ENCODE measurements at places on chromosomes 2 and 18.
A peak's percentile ranks its signal among the peaks of the same experiment; 100 is the strongest.

- no peak for DNase-seq
These were observed at the start of gene MGAT5 for GRCh38 chr2:134253804-134254203. Gene MGAT5, plus strand, starts transcription at chr2:134254072. Its CDS starts 332 bp downstream, at chr2:134254404.

DNA sequence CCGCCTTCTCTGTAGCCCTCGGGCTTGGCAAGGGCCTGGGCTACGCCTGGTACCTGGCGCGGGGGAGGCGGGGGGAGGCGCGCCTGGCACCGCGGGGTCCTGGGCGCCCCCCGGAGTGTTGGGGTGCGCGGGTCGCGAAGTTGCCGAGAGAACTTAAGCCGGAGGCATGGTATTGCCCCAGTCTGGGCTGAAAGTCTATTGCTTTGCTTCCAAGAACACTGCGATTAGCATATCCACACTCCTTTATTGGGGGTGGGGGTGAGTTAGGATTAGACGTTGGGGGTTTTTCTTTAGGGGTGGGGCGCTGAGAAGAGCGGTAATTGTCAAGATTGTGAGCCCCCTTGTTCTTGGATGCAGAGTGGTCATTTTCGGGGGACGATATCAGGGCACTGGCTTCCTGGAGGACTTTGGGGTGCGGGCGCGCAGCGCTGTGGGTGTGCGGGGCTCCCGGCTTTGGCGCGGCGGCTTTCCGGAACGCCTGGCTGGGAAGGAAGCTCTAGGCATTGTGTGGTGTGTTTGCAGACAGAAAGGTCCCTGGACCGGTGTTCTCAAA is 798 bp downstream of the TANC1 start:
- DNase-seq, result no peak

GRCh38 chr18:39862341-39862740 is 2092.7 kb upstream of the PIK3C3 start:
- no peak for DNase-seq

GRCh38 chr2:239608723-239609122 is 207.9 kb upstream of the HDAC4 start:
- DNase-seq, result no peak

DNA sequence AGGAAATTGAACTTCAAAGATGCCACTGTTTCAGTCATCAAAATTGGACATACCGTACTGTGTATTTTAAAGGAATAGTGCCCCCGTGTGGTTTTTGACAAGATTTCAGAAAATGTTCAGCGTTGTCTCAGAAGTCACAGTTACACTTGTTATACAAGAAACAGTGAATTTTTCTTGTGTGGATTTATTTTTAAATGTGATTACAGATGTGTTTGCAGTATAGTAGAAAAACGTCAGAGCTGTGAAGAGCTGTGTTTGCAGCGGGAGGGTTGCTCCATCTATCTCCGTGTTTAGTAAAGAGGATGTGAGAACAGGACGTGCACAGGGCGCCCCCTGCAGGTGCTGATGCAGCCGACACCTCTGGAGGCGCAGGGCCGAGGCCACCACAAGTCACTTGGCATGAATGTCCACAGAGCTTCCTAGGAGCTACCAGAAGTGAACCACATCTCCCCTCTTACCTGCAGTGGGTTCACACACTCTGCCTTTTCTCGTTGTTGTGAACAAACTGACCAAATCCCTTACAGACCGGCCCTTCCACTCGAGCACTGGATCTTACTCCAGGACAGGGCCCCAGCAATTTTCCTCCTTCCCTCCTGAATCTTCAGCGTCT is 73.1 kb downstream of the CACNB4 start:
- peak; percentile 63 for DNase-seq

DNA sequence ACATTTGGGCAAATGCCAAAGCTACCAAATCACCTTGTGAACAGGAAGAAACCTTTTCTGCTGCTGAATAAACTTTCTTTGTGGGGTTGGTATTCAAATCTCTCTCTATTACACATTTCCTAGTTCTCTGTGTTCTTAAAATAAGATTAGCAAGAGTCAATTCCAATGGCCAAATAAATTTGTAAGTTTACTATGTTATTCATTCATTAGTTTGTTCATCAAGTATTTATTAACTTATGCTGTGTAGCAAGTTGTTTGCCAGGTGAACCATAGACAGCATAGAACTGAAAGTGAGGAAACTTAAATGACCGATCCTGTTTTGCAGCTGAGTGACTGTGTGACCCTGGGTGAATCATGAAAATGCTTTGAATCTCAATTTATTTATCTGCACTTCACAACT is 37.7 kb upstream of the FSHR start:
- DNase-seq, result no peak

DNA sequence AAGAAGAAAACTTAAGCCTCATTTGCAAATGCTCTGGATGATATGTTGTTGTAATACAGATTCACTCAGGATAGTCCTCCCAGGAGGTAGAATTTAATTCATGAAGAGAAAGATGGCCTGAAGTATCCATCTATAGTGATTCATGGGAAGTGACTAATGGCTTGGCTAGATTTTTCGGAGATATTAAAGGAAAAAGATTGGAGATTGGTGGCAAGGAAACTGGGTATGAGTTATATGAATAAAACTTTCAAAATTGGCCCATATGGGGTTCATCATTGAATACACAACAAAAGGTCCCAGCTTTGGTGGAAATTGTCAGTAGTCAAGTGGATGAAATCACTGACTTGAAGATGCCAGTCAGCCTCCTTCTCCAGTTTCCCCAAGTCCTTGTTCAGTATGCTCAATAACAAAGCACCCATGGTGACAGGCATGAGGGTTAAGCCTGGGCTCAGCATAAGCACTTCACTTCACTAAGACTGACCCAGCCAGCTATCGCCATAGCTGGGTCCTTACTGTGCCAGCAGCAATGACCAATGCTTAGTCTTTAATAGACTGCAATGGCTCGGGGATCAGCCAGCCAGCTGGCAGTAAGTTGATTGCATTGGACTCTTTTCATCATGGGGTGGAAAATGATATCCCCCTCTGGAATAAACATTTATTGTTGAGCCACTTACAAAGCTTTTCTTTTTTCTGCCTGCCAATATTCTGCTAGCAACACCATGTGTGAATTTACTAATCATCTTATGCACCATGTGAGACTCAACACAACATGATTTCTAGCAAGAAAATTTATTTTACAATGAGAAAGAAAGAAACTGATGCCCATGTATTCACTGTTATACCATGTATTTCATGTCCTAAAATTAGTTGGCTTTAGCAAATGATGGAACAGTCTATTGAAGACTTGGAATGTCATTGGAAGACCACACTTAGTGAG is 176.6 kb upstream of the TACR1 start:
- no peak for DNase-seq

- DNase-seq, result no peak
These were observed 60.6 kb downstream of the DIPK1C start for GRCh38 chr18:74396171-74397169.

DNA sequence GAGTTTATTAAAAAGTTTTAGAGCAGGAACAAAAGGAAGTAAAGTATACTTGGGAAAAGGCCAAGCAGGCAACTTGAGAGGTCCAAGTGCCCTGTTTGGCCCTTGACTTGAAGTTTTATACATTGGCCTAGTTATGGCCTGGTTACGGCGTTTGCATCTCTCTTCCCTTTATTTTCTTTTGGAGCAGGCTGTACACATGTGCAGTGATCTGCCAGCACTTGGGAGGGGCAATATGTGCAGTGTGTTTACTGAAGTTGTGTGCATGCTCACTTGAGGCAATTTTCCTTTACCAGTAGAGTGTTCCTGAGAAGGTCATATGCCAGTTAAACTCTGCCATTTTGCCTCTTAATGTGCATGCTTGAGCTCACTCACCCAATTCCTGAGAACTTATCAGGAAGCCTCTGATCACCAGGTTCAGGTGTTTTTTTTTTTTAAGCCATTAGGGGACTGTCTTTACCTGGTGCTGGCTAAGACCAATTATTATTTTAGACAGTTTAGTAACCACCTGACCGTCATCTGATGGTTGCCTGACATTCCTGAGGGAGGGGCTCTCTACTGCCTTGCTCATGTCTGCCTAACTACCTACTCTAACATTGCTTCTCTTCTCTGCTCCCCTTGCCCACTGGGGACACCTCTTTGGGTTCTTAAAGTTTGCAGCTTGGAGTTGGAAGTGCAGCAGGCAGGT is 48.0 kb downstream of the SCN2A start:
- DNase-seq, result no peak

DNA sequence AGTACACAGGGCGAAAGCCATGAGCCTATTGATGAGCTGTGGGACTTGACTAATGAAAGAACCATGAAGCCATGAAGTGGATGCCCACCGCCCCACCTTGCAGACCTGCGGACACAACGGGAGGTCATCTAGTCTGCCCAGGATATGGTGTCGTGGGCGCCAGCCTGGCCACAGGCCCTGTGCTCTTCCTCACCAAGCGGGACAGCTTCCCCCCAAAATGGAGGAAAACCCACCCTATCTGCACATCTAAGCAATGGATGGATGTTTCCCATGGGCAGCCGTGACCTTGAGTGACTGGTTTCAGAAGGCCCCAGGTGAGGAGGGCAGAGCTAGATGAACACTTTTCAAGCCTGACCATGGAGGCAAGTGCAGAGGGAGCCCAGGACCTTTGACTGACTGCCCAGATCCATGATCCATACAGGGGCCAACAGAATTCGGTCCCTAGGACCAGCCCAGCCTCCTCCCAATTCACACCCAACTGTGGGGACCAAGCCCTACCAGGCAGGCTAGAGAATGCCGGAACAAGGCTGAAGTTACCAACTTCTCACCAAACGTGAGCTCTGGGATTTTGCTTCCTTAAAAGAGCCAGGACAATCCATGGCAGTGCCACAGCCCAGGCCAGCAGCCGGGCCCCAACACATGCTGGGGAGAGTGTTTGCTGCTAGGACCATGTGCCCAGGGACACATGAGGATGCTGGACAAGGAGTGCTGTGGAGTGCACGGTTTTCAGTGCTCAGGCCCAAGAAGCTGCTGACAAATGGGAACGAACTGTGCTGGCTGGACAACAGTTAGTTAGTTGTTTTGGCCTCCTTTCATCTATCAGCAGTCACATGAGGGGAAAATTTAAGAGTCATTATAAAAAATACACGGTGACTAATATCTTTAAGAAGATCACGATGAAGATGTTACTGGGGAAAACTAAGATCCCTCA is 249.4 kb downstream of the HDAC4 start:
- DNase-seq, result no peak

DNA sequence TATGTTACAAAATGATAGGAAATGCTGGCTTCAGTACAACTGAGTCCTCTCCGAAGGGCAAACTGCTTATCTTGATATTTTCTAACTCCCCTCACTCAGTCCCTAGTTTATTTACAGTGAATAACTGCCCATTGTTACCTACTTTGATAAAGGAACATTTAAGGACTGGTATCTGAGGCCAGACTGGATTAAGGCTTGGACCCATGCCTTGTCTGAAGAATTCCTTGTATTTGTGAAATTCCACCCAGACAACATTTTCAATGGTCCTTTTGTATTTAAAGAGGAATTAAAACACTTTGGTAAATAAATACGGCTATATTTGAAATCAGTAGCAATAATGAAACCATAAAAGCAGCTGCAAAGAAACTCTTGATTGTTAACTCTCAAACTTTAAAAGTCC is 58.3 kb downstream of the PELI1 start:
- DNase-seq, result no peak
